Amniotic stem cell (primary cell): ENCODE measurements at places on chromosomes 16 and 17.

GRCh38 chr17:66944351-66945146 lies 20.0 kb upstream of the CACNG4 start:
- no peak for DNase-seq

DNA sequence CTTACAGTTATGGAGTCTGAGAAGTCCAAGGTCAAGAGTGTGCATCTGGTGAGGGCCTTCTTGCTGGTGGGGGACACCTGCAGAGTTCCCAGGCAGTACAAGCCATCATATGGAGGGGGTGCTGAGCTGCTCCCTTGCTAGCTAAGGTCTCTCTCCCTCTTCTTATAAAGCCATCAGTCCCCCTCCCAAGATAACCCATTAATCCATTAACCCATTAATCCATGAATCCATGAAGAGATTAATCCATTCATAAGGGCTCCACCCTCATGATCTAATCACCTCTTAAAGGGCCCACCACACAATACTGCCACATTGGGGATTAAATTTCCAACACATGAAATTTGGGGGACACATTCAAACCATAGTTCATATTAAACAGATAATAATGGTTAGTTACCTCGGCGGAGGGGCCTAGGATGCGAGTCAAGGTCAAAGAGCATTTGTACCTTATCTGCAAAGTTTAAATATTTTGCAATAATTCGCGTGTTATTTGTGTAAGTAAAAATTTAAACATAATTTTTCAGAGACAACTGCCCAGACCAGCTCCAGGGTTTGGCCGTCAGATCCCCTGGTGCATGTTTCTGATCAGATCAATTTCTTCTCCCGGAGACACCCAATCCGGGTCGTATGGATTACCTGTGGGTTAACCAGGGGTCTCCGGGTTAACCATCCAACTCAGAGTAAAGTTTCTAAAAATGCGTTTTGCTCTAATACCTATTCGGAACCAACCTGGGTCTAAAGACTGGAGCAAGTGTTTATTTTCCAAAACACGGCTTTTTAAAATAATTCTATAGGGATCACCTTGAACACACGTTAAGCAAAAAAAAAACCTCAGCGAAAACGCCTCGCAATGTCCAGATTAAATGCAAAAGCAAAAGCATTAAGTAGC lies 740 bp upstream of the POLR3E start:
- no peak for DNase-seq

GRCh38 chr17:63358956-63359355 lies 87.2 kb downstream of the CYB561 start:
- no peak for DNase-seq

GRCh38 chr16:83676086-83676485 lies 131.7 kb upstream of the HSBP1 start:
- no peak for DNase-seq

DNA sequence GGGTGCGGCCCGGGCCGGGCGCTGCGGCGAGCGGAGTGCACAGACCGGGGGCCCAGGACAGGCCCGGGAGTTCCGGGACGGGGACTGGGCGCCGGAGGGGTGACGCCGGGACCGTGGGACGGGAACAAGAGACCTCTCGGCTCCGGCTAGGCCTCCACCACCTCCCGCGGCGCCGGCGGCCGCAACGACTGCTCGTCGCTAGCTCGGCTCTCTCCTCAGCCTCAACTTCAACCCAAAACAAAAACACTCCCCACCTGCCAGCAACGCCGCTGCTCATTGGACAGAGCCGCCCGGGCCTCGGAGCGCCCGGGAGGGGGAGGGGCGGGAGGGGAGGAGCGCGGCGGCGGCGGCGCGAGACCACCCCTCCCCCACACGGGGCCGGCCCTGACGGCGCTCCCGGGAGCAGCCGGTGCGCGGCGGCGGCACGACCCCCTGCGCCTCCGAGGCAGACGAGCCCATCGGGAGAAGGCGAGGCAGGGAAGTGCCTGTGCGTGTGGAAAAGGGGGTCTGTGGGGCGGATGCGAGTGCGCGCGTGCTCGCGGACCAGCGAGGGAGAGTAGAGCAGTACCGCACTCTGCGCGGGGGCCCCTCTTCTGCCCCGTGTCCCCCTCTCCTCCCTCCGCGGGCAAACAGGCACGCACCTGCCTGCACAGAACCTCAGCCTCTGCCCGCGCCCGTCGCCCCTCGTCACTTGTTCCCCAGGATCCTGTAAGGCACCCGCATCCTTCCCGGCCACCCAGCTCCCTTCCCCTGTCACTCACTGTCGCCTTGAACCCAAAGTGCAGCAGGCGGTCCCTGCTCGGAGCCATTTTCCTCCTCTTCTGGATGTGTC lies at the start of gene FBXL20:
FBXL20 (minus strand) TSS at position 215 of the 832 bp plus-strand sequence. CDS start 224 bp downstream, outside the sequence.
- DNase-seq = peak; percentile 55

DNA sequence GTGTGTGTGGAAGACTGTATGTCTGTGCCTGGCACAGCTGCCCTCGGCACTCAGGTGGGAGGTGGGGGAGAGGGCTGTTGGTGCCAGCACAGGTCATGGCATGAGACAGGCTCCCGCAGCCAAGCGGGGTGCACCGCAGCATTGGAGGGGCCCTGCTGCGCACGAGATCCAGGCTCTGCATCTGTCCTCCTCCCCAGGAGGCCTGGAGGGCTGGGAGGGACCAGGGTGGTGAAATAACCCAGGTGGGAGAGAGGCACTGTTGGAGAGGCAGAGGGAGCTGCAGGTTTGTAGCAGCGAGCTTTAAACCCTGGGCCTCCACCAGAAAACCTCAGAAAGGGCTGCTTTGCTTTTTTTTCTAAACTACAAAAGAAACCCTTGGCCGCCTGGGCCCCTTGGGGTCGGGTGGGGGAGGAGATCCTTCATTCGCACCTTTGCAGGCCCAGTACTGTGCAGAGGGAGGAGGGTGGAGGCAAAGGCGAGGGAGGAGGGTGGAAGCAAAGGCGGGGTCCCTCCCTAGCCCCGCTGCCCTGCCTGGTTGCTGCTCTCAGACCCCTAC lies 241.7 kb downstream of the SEC14L1 start:
- DNase-seq = no peak

- DNase-seq = no peak
These were observed 8.4 kb downstream of the C1QBP start for GRCh38 chr17:5430413-5430999.

DNA sequence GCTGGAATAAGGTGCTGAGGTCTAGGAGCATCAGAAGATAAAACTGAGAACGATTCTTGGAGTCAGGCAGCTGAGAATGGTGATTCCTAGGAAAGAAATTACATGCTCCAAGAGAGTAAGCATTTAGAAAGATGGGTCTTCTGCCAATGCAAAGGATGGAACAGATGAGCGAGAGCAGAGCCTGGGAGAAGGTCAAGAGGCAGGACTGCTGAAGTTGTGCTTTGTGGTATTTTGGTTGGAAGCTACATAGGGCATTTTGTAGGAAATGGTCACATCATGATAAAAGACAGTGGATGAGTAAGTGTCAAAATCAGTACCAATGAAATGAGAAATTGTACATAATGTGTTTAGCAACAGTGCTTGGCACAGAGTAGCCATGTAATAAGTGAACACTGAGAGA lies 1.4 kb upstream of the CRYM start:
- DNase-seq = no peak
